ENCODE measurements at places on chromosomes 16 and 17. TPM values are rescaled to one million over a fixed set of nuclear protein-coding genes. Genes with fewer than 3 reads are reported as not detected.

Gene OR2C1
- total RNA-seq: not detected

DNA sequence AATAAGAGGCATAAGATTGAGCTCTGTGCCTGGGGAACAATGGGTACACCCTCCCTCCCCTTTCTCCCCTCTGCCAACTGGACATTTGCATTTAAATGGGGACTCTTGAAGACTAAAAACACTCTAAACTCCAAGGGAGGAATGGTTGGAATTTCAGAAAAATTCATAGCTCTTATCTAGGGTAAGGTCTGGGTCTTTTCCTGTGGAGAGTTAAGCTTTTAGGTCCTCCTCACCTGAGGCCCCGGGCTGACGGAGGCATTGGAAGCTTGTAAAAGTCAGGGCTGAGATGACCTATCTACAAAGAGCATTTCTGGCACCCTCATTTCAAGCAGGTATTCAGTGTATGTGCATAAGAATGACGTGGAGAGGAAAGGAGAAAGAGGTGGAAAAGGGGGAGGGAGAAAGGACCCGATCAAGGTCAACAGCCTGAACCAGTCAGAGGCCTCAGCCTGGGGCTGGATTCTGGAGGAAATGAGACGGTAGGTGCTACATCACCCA lies 78.0 kb downstream of the RAP1GAP2 start:
- DNase-seq: no peak

DNA sequence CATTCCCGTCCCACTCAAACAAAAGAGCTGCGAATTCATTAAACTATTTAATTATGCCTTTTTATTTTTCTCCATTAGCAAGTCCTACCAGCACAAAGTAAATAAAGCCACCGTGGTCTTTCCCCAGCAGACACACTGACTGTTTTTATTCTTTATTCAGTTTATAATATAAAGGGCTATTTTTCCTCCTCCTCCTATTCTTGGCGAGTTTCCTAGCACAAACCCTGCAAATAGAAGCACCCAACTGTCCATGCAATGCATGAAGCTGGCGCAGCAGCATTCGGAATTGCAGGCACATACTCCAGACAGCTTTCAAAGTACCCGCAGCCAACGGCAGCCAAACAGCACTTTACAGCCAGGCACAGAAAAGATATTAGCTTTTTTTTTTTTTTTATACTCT lies 583.4 kb upstream of the PSMD7 start:
- no peak for DNase-seq

DNA sequence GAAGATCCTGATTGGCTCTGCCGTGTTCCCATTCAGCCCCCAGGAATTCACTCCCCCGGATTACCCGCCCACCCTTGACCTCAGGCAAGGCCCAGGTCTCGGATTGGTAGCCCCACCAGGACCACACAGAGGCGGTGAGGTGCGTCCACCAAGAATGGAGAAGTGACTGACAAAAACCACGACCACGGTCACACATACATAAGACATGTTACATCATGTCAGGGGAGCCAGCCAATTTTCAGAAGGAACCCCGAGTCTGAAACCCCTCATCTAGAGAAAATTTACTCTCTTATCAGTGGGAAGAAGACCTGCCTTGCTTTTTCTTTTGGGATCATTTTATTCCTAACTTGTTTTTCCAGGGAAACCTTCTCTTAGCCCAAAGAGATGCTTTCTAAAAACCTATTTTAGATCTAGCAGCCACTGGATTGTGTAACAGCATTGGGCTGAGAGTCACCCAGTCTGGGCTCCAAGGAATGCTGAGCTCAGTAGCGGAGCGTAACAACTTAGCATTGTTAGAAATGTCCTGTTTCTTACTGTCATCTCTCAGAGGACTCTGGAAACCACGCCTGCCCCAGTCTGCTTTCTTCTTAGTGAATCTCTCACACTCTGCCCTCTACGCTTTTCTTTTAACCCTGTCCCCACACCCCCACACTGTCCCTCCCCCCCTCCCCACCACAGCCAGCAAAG lies 164.1 kb downstream of the CMIP start:
- no peak for DNase-seq
